ENCODE measurements at places on chromosomes 6 and 20. TPM values are rescaled to one million over a fixed set of nuclear protein-coding genes. Genes with fewer than 3 reads are reported as not detected.

- H3K36me3 ChIP-seq = peaks cover 15% of the 10 kb centered on the region
- DNase-seq = no peak
- no peak overlapping the region for H3K4me3 ChIP-seq
- H3K27me3 ChIP-seq = no peaks in the 10 kb centered on the region
- no peak overlapping the region for H3K27ac ChIP-seq
Observed at GRCh38 chr20:37839432-37839827, 63.5 kb upstream of the VSTM2L start.

Gene MPC1
- 69.2 TPM for total RNA-seq

GRCh38 chr6:97029552-97029951 is 105.0 kb downstream of the KLHL32 start:
- no peak overlapping the region for H3K27ac ChIP-seq
- H3K36me3 ChIP-seq = no peaks in the 10 kb centered on the region
- H3K27me3 ChIP-seq = no peaks in the 10 kb centered on the region
- no peak overlapping the region for H3K4me3 ChIP-seq
- no peak for DNase-seq

Gene LINC00237
- 0.18 TPM for total RNA-seq

- H3K4me3 ChIP-seq = no peak overlapping the region
- H3K4me1 ChIP-seq = peaks cover 14% of the 10 kb centered on the region
- H3K36me3 ChIP-seq = no peaks in the 10 kb centered on the region
- peak overlapping the region; percentile 62 for H3K27ac ChIP-seq
Observed at GRCh38 chr20:373171-373890, 7.2 kb upstream of the TRIB3 start.

DNA sequence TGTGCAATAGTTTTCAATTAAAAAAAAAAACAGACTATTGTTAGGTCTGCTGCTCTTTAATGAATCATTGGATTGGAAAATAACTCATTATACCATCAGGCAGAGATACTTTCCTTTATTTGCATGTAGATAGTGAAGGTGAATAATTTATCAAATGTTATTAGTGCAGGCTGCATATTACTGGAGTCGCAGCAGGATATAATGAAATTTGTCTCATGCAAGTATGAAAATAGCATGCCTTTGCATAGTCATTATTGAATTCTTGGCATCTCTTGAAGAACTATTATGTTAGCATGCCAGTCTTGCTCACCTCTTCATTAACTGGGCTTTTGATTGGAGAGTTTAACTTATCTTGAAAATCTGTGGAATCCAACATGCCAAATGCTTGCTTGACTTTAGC is 241.7 kb downstream of the CDKAL1 start:
- no peak overlapping the region for H3K27ac ChIP-seq
- H3K36me3 ChIP-seq = no peaks in the 10 kb centered on the region
- no peak overlapping the region for H3K4me3 ChIP-seq
- no peaks in the 10 kb centered on the region for H3K4me1 ChIP-seq

GRCh38 chr20:20836836-20837235 is 124.4 kb upstream of the RALGAPA2 start:
- peaks cover 18% of the 10 kb centered on the region for H3K27me3 ChIP-seq
- peaks cover 2% of the 10 kb centered on the region for H3K4me1 ChIP-seq
- H3K27ac ChIP-seq = no peak overlapping the region
- no peak overlapping the region for H3K4me3 ChIP-seq
- DNase-seq = no peak
- no peaks in the 10 kb centered on the region for H3K36me3 ChIP-seq

- no peak overlapping the region for H3K27ac ChIP-seq
- no peak for DNase-seq
- no peak overlapping the region for H3K4me3 ChIP-seq
- H3K36me3 ChIP-seq = peaks cover 62% of the 10 kb centered on the region
- no peaks in the 10 kb centered on the region for H3K27me3 ChIP-seq
- no peaks in the 10 kb centered on the region for H3K4me1 ChIP-seq
Observed at GRCh38 chr6:158485431-158485830, 74.5 kb upstream of the TMEM181 start.

DNA sequence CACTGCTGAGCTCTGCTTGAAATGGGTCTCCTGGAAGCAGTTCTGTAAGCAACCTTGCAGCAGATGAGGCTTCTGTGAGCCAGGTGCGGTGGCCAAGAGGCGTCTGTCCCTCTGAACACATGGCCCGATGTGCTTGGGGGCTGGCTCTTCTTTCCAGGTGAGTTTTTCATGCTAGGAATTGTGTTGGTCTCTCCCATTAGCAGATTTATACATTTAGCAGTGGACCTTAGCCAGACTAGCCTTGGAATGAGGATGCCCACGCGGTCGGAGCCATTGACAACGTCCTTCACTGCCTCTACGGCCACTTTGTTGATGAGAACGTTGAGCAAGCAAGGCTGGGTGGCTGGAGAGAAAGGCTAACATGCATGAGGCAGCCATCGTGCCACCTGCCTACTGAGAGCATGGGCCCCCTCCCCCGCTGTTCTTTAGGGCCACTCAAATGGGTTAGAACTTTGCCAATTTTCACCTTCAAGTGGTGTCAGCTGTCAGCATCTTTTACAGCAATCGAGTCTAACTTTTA is 33.5 kb downstream of the ERMARD start:
- no peak overlapping the region for H3K4me3 ChIP-seq
- H3K4me1 ChIP-seq = peaks cover 3% of the 10 kb centered on the region
- DNase-seq = no peak
- H3K27ac ChIP-seq = no peak overlapping the region
- H3K36me3 ChIP-seq = peaks cover 11% of the 10 kb centered on the region

Gene POM121L2
- not detected for total RNA-seq

GRCh38 chr6:130223508-130223907 is 757 bp upstream of the SAMD3 start:
- H3K4me1 ChIP-seq = no peaks in the 10 kb centered on the region
- no peak overlapping the region for H3K4me3 ChIP-seq
- H3K27ac ChIP-seq = no peak overlapping the region
- H3K36me3 ChIP-seq = no peaks in the 10 kb centered on the region
- H3K27me3 ChIP-seq = no peaks in the 10 kb centered on the region

Gene RAET1G
- 0.09 TPM for total RNA-seq

- H3K36me3 ChIP-seq = no peaks in the 10 kb centered on the region
- H3K4me1 ChIP-seq = no peaks in the 10 kb centered on the region
- H3K27ac ChIP-seq = no peak overlapping the region
Observed at GRCh38 chr20:19405958-19406357, 193.5 kb downstream of the SLC24A3 start.

Gene WFDC5
- not detected for total RNA-seq

DNA sequence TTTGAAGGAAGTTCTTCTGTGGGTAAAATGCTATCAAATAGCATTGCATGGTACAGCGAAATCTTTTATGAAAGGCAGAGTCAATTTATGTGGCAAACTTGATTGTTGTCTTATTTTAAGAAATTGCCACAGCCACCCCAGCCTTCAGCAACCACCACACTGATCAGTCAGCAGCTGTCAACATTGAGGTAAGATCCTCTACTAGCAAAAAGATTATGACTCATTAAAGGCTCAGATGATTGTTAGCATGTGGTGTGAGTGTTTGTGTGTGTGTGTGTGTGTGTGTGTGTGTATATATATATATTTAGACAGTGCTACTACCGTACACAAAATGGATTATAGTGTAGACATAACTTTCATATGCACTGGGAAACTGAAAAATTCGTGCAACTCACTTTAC is 27.8 kb downstream of the LRRN4 start:
- no peaks in the 10 kb centered on the region for H3K27me3 ChIP-seq
- DNase-seq = no peak
- H3K36me3 ChIP-seq = peaks cover 30% of the 10 kb centered on the region
- no peaks in the 10 kb centered on the region for H3K4me1 ChIP-seq

DNA sequence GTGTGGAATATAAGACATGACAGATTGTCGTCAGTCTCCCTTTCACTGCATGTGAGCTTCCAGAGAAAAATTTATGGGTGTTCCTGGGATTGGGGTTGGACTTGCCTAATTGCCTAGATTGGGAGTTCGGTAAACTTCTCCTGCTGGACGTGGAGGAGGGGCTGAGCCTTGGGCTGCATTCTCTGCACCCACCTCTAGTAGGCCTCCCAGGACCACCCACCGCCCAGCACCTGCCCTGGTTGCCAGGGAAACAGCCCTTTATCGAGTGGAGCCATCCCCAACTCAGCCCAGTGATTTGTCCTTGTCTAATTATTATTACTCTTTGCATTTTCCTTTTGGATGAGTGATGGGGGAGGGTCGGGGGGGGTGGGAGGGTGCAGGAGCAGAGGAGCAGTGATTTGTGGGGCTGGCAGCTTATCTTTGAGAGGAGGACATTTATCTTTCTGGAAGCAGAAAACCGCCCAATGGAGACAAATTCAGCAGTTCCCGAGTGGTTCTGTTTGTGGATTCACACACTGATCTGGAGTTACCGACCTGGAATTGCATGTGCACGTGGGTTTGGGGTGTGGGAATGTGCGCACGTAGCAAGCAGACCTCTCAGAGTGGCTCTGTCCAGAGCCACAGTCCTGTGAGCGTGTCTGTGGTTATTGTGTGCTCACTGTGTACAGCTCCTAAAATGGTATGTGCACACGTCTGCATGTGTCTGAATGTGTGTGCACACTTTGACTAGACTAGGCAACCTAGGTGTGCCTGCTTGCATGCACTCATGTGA is 104.5 kb downstream of the DHX35 start:
- no peak overlapping the region for H3K4me3 ChIP-seq
- H3K27me3 ChIP-seq = peaks cover 3% of the 10 kb centered on the region
- no peak overlapping the region for H3K27ac ChIP-seq
- no peak for DNase-seq
- no peaks in the 10 kb centered on the region for H3K36me3 ChIP-seq

DNA sequence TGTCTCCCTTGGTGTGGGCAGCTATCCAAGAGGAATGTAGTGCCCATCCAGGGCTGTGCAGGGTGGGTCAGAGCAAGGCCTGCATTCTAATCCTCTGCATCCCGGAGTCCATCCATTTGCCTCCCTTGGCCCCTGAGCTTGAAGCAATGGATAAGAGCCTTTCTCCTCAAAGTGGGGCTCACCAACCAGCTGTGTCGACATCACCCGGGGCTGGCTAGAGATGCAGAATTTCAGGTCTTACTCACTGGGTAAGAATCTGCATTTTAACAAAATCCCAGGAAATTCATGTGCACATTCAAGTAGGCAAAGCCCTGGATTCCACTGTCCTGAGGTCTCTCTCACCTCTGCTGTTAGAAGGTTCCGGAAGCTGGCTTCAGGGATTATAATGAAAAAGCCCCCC is 95.3 kb downstream of the MDGA1 start:
- no peak for DNase-seq
- no peak overlapping the region for H3K27ac ChIP-seq
- H3K4me3 ChIP-seq = no peak overlapping the region

DNA sequence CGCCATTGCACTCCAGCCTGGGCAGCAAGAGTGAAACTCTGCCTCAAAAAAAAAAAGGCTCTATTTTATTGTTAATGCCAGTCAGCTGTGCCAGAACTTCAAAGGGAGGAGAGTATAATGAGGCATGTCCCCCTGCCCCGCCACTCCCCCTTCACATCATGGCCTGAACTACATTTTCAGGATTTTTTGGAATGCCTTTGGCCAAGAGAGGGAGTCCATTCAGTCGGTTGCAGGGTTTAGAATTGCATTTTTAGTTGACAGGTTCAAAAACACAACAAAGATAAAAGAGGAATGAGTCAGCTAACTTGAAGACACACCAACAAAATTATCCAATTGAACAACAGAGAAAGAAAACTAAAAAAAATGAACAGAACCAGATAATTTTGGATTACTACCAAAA is 59.1 kb downstream of the CEP43 start:
- H3K4me3 ChIP-seq = no peak overlapping the region
- H3K36me3 ChIP-seq = no peaks in the 10 kb centered on the region
- H3K27me3 ChIP-seq = no peaks in the 10 kb centered on the region
- DNase-seq = no peak
- no peaks in the 10 kb centered on the region for H3K4me1 ChIP-seq
- no peak overlapping the region for H3K27ac ChIP-seq

DNA sequence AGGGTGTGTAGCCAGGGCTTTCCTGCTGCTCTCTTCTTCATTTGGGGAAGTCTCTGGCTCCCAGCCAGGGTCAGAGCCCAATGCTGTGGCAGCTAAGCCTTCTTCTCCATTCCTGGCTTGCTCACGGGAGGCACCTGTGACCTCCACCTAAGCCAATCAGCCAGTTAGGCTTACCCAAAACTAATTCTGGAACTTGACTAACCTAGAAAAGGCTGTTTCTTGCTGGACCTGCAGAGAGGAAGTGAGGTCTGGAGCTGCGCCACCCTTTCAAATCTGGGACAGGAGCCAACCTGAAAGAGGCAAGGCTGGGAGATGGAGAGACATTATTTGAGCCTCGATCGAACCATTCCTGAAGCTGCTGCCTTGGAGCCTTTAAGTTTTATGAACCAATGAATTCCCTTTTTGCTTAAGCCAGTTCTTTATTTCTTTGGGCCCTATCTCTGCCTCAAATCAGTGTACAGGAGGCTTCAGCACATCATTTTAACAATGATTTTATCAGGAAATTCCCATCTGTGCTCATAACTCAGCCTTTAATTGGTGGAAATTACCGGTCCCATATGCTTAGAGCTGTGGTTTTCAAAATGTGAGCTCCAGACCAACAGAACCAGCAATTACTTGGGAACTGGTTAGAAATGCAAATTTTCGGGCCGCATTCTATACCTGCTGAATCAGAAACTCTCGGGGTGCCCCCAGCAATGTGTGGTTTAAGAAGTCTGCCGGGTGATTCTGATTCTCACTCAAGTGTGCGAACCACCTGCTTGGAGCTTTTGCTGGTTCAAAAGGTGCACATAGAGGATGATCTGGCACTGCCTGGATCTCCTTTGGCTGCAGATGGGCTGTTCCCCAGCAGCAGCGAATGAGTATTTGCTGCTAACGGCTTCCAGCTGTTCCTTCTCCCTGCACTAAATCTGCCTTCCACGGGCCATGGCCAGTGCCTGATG is 97.4 kb upstream of the RNF24 start:
- H3K27me3 ChIP-seq = peaks cover 5% of the 10 kb centered on the region
- H3K36me3 ChIP-seq = no peaks in the 10 kb centered on the region
- H3K4me3 ChIP-seq = no peak overlapping the region
- H3K27ac ChIP-seq = no peak overlapping the region
- DNase-seq = peak; percentile 72

DNA sequence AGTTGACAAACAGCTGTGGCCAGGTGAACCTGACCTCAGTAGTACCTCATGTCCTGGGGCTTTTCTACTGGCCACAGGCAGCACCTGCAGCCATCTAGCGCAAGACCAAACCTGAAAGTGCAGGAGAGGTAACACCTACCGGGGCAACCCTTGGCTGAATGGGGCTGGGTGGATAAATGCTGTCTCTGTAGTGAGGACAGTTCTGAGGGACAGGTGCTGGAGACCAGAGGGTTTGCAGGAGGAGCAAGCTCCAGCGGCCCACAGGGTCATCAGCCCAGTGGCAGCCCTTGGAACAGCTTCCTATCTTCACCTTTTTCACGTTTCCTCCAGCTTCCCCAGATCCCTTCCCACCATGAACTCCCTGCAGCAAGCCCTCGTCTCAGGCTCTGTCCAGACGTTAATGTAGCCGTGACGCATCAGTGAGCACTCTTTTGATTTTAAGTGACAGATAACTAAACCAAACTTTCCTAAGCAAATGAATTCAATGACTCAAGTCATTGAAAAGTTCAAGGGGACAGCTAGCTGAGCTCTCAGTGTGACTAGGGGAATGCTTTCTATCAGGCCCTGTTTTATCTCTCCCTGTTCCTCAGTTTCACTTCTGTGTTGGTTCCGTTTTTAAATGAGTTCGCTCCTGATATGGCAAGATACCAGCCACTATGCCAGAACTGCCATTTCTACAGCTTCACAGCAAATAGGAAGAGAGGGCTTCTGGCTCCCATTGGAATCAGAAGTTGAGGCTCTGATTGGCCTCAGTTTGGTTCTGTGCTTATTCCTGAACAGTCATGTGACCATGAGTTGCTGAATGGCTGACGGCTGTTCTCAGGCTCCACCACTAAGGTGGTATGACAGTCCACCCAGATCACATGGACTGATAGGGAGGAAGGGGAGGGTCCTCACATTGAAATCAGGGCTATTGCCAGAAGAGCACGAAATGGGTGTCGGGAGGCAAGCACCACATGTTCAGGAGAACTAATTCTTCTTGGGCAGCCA is 12.1 kb upstream of the PFDN4 start:
- no peak overlapping the region for H3K4me3 ChIP-seq
- peaks cover 10% of the 10 kb centered on the region for H3K4me1 ChIP-seq
- H3K27ac ChIP-seq = no peak overlapping the region
- no peak for DNase-seq

Measured in muscle of leg (tissue), 16 donors.